ENCODE measurements at places on chromosomes 1 and 21.

DNA sequence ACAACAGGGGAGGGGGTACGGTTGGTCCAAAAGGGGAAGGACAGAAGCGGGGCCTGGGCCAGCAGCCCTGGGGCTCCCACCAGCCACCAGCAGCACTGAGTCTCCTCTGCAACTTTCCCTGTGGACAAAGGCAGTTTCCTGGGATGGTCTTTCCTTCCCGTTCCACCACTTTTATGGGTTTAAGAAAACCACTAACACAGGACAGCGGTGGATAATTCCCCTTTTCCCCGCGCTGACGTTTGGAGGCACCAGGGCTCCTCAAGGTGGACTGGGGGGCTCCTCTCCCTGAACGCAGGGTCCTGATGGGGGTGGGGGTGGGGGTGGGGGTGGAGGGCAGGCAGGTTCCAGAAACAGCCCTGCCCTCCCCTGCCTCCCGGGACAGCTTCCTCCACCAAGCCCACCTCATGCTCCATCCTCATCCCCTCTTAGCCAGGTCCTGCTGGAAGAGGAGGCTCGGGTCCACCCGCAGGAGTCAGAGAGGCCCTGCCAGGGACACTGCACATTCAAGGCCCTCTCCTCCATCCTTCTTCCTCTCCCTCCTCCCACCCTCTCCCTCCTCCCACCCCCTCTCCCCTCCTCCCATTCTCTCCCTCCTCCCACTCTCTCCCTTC is 4.8 kb upstream of the COL6A1 start:
- DNase-seq, result no peak

DNA sequence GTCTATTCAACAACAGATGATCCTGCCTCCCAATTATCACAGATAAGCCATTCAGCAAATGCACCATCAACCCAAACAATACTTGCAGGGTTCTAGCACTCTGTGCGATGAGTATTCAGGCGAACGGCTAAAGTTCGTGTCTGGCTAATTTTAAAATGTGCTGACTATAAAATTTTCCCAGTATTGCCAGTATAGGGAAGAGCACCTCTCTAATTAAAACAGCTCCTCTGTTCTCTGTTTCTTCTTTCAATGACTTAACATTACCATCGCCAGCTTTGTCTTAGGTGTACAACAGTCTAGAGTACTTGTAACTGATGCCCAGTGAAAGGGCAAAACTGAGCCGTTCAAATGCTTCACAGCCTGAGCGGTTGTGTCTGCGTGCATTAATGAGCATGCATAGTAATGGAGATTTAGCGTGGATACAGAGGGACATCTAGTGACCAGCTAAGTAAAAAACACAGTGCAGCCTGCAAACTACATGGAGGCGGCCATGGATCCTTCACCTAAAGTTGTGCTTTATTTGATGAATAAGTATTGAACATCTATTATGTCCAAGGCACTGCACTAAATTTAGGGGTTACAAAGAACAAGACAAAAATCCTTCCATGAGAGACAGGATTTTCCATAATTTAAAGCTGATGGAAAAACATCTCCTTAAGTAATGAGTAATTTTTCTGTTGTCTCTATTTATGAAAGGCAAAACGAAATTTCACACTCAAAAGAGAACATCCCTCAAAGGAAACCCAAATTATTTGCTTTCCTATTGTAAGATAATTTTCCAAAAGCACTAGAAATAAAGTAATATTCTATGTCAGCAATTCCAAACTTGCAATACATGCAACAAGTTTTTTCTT is 120.0 kb downstream of the SETD4 start:
- DNase-seq, result peak; percentile 64

GRCh38 chr21:38806942-38807284 is 1.2 kb downstream of the ETS2 start:
- peak; percentile 30 for DNase-seq

- DNase-seq, result peak; percentile 19
Measured at GRCh38 chr1:57232500-57232899, 191.4 kb downstream of the DAB1 start.

GRCh38 chr1:2861143-2861987 is 59.9 kb upstream of the TTC34 start:
- no peak for DNase-seq

- no peak for DNase-seq
Measured at GRCh38 chr1:30321996-30322858, 401.2 kb downstream of the MATN1 start.

- no peak for DNase-seq
Measured at GRCh38 chr1:44038876-44039657, 7.8 kb upstream of the SLC6A9 start.

- no peak for DNase-seq
Measured at GRCh38 chr1:45718289-45718688, 30.3 kb downstream of the TMEM69 start.

DNA sequence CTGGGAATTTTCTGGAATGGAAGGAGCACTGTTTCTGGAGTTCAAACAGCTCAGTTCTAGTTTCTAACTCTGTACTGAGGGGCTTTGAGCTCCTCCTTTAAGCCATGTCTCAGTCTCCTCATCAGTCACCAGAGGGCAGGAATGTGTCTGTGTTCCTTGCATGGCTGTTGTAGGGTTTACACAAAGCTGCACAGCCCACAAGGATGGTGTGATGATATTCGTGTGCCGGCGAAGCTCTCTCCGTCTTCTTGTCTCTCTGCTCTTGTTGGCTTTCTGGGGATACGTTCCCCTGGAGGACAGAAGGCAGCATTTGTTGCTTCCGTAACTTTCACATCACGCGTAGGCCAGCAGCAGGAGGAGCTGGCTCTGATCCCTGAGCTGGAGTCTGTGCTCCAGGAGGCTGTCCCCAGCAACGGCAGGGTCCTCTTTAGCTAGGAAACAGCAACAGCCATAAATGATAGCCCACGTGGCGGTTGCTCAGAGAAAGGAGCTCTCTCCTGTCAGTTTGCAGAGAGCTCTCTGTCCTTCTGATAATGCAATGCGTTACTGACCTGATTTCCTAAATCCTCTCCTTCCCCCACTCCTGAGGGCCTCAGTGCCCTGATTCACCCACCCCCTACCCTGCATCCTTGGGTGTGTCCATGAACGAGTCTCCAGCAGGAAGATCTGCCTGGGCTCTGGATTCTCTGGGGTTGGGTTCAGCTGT is 189.2 kb upstream of the VAMP3 start:
- DNase-seq, result no peak

GRCh38 chr1:71463144-71463543 is 382.3 kb upstream of the ZRANB2 start:
- DNase-seq, result no peak

DNA sequence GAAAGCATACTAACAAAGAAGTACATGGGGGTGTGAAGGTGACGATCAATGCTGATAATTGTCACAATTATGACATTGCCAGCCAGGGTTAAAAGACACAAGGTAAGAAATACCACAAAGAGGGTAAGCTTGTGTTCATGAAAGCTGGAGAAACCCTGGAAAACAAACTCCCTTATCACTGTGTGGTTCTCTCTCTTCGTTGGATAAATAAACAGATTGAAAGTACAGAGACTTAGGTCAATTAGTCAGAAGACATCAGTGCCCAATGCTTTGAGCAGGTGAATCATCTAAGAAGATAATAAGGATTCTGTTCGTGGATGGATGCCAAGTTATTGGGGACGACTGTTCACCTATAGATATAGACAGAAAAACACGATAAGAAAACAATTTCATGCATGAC is 22.4 kb upstream of the FCER1A start:
- no peak for DNase-seq

GRCh38 chr21:25370311-25370744 is 237.0 kb downstream of the MRPL39 start:
- peak; percentile 88 for DNase-seq

- no peak for DNase-seq
Measured at GRCh38 chr1:212261361-212261929, 23.8 kb upstream of the PPP2R5A start.

DNA sequence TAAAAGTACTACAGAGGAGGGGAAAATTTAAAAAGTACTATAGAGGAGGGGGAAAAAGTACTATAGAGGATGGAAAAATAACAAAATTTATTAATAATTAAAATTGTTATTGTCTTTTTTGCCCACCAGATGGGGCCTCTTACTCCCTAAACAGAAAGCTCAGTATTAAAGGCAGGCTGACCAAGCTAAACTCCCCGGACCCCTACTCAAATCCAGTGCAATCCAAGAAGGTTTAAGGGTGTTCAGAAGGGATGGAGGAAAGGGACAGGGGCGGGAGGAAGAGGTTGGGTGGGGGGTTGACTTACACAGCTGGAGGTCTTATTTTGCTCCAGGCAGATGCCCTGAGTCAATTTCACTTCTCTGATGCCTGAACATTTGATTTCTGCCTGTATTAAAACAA is 13.7 kb downstream of the CD34 start:
- peak; percentile 25 for DNase-seq

GRCh38 chr1:22364764-22365163 is 86.9 kb upstream of the ZBTB40 start:
- no peak for DNase-seq

- DNase-seq, result no peak
Measured at GRCh38 chr1:206939841-206940587, 6.3 kb downstream of the PIGR start.

DNA sequence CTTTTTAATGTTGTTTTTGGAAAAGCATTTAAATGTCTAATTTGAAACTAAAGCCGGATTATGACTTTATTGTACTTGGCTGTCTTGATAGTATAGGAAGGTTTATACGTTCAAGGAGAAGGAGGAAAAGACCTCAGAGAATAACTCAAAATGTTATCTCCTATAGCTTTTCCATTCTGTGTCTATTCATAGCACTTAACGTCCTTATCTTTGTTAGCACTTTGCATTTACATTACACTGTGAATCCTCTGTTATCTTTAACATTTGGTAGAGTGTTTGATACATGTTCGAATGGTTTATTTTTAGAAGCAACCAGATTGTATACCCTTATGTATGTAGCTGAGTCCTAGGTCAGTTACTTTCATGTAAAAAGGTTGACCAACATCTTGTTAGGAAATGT is 50.8 kb upstream of the PODN start:
- no peak for DNase-seq

DNA sequence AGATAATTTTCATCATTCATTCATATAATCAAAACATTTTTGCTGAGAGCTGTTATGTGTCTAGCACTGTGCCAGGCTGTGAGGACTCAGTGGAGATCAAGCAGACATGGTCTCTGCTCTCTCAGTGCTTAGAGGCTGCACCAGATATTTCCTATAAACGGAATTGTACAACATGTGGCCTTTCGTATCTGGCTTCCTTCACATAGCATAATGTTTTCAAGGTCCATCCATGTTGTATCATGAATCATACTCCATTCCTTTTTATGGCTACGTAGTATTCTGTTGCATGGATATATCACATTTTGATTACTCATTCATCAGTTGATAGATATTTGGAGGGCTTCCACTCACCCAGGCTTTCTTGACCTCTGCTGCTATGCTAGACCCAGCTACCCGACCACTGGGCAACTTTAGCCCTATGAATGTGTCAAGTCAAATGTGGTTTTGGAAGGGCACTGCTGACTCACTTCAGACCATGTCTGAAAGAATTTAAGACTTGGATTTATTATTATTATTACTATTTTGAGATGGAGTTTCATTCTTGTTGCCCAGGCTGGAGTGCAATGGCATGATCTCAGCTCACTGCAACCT is 18.5 kb downstream of the NCF2 start:
- DNase-seq, result no peak

DNA sequence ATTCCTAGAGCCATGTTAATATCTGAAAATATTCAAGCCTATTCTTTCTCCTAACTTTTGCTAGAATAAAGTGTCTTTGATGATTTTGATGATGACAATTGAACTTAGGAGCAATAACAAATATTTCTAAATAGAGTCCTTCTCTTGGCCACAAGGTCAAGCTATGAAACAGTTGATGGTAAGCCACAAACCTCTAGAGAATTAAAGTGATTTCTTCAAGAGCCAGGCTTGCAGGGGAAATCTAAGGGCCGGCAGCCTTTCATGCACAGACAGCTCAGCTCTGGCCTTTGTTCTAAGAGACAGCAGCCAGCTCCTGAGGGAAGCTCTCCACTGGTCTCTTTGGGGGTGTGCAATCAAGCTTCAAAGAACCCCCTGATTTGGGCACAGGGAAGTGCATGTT is 59.0 kb downstream of the SUSD4 start:
- no peak for DNase-seq

DNA sequence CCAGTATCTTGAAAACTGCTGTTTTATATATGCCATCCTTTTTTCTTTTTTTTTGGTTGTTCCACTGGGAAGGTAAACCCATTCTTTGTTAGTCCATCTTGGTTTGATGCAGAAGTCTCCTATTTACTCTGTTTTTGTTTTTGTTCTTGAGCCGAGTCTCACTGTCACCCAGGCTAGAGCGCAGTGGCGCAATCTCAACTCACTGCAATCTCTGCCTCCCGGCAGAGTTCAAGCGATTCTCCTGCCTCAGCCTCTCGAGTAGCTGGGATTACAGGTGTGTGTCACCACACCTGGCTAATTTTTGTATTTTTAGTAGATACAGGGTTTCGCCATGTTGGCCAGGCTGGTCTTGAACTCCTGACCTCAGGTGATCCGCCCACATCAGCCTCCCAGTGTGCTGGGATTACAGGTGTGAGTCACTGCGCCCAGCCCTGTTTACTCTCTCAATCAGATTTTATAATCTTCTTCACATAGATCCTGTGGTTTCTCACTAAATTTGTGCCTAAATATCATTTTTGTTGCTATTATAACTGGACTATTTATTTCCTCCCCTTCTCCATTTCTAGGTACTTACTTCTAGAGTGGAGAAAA is 12.5 kb downstream of the SYF2 start:
- no peak for DNase-seq

DNA sequence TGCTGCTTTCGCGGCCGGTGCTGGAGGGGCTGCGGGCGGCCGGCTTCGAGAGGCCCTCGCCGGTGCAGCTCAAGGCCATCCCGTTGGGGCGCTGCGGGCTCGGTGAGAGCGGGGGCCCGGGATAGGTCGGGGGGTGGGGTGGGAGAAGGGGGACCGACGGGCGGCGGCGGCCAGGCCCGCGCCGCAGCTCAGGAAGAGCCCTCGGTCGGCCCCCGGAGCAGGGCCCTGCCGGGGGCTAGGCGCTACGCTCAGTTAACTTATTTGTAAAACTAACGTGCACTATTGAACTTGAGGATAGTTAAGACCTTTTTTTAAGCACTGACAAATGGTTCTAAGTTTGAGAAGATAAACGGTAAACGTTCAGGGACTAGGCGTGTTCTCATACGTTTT is 418 bp downstream of the DDX20 start:
- DNase-seq, result no peak

DNA sequence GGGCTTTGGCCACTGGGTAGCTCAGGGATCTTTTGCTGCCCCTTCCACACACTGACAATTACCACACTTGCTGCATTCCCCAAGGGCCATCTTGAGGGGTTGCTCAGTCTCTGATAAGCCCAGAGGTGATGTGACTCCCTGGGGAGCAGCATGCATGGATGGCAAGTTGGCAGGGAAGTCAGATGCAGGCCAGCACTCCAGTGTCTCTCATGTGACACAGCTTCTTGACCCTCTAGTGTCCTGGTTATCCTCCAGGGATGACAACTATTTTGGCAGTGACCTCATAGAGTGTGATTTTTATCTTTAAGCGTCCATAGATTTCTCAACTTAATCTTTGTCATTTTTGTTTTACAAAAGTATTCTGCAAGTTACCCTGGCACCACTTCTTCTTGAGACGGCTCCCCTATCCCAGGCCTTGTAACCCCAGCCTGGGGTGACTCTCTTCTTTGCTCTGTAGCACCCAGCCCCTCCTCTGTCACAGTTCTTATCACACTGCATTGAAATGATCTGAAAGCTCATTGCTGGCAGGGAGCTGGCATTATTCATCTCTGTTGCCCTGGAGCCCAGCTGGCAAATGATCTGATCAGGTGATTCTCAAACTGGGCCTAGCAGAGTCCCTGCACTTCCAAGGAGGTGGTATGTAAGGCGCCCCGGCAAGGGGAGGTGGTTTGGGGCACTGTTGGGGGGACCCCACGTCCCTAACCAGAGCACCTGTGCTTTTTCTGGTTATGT is 72.6 kb downstream of the TENT5C start:
- no peak for DNase-seq

- no peak for DNase-seq
Measured at GRCh38 chr1:93700532-93701469, 19.2 kb upstream of the BCAR3 start.

All from ACHN (cell line).